ENCODE measurements at places on chromosomes 2 and 18.

DNA sequence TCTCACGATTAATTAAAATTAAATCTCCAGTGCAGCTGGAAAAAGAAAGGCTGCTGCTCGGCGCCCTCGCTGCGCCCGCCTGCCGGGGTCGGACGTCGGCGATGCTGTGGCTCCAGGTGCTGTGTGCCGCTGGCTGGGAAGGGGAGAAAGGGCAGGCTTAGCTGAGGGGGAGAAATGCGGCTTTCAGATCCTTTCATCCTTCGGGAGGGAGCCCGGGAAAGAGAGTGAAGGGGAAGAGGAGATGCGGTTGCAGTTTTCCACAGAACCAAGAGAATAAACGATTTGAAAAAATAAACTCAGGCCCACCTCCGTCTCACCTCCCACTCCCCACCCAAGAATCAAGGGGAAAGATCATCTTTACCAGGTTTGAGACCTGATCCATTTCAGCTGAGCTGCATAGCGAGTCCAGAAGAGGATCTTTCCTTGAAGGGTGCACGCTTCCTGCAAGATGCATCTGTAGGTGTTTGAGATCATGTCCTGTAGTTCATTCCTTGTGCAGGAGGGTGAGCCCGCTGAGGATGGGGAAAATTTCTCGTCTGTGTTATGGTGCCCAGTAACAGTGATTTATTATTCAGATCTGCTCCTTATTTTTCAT is 495 bp downstream of the TMEM169 start:
- peak; percentile 29 for DNase-seq

DNA sequence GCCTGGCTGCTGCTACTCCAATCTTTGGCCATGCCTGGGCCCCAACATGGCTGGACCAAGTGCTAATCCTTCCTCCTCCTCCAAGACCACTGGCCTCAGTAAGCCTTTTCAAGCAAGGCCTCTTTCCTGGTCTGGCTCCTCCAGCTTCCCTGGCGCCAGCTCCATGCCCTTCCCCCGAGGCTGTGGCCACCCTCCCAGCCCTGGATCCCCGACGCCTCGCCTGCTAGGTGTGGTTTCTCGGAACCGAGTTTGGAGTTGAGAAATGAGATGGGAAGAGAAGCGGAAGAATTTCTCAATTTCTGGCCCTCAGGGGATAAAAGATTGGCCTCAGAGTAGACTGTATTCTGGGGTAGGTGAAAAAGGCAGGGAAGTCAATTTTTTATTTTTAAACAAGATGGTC is 46.4 kb downstream of the ADCY3 start:
- no peak for DNase-seq

- DNase-seq: no peak
Observed at GRCh38 chr2:171410624-171411023, 23.2 kb downstream of the METTL8 start.

DNA sequence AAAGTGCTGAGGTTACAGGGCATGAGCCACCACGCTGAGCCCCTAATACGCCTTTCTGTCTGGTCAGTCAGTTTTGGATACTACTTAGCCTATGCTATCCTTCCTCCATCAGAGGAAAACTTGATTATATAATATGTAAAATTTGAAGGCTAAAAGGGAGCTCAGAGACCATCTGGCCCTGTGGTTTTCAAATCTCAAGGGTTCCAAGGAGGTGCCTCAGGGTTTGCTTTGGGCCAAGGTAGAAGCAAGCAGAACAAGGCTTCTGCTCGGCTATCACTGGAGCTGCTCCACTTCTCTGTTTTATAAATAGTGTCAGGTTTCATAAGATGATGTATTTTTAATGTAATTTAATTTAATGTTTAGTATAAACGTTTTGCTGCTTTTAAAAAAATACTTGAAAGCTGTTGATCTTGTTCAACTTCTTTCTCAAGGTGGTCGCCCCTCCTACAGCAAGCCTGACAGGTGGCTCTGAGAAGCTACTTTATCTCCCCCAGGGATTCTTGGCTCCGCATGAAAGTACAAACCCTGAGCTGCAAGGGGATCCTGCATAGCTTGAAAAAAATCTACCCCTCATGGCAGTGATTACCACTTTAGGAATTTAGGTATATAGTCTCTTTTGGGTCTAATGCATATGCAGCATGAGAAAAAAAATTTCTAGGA is 290.3 kb downstream of the CNTNAP5 start:
- DNase-seq: no peak

GRCh38 chr2:30766666-30767065 is 40.6 kb downstream of the CAPN13 start:
- DNase-seq: no peak

DNA sequence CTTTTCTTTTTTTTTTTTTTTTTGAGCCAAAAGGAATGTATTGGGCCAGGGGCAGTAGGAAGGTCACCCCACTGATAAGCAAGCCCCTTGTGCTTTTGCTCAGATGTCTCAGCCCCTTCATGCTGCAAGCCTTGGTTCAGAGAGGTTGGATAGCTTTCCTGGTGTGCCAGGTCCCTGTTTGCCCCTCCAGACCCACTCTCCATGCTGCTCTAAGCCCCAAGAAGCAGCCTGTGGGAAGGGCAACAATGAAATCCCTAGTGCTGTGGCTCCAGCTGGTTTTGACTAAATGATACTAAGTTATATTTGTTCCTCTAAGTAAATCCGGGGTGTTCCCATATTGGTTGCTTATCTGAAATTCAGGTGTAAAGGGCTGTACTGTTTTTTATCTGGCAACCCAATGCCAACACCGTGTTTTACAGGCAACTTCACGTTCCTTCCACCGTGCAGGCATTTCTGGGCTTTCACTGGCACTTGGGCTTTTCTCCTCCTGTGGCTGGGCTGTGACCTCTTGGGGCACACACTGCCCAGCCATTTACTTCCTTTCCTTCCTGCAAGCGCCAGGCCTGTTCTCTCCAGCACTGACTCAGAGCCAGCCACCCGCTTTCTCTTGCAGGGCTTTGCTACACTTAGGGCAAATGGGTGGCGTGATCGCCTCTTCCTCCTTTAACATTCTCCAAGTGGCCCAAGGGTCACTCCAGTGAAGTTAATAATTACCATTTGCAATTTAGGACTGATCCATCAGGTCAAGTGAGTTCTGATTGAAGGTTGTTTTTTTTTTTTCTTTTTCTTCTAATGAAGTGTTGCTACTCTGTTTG is 21.6 kb downstream of the MERTK start:
- DNase-seq: no peak

GRCh38 chr2:47636596-47637264 is 146.2 kb upstream of the MSH6 start:
- DNase-seq: no peak

DNA sequence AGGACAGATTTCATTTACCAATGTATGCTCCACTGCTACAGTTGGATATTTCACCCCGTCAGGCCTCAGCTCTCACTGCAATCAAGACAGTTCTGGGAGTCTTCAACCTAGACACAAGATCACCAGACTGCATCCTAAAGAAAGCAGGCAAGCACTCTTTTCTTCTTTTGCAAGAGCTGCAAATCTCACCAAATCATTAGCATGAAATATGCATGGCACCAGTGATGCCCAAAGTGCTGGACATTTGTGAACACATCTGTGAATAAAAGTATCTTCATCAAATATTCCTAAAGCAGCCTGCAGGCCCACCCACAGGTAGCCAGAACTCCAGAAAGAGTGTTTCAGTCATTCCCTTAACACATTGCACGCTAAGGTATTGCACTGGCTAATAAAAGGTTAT is 87.5 kb downstream of the RBM43 start:
- DNase-seq: no peak

- peak; percentile 63 for DNase-seq
Observed at GRCh38 chr2:16638946-16639345, 26.7 kb downstream of the CYRIA start.

Measured in SW480 (cell line).